ENCODE measurements at places on chromosomes 7 and 10. TPM values are rescaled to one million over a fixed set of nuclear protein-coding genes. Genes with fewer than 3 reads are reported as not detected.

DNA sequence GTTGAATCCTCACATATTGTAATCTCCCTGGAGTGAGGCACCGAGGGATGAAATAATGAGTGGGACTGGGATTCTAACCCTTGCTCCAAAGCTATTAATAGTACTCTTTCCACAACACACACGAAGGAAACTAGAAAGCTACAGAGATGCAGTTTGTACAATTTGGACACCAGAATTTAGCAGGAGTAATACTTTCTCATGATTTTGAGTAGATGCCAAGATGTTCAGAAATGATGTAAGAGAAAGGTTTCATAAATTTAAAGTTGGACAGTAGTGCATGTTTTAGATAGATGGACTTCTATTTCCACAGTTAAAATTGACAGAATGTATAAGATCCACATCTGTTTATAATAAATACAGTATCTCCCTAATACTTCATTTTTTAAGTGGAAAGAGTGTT is 46.5 kb downstream of the PRR15 start:
- DNase-seq: peak; percentile 15

Gene ANLN
- total RNA-seq: 37.0 TPM

GRCh38 chr7:106480616-106481031 is 180.3 kb downstream of the CCDC71L start:
- DNase-seq: no peak

Gene WNT8B
- total RNA-seq: not detected

Gene PNLIPRP3
- total RNA-seq: 0.56 TPM

- peak; percentile 83 for DNase-seq
Observed at GRCh38 chr10:11986593-11987216, 55.9 kb downstream of the UPF2 start.
